ENCODE measurements at places on chromosomes 4 and X. TPM values are rescaled to one million over a fixed set of nuclear protein-coding genes. Genes with fewer than 3 reads are reported as not detected.

DNA sequence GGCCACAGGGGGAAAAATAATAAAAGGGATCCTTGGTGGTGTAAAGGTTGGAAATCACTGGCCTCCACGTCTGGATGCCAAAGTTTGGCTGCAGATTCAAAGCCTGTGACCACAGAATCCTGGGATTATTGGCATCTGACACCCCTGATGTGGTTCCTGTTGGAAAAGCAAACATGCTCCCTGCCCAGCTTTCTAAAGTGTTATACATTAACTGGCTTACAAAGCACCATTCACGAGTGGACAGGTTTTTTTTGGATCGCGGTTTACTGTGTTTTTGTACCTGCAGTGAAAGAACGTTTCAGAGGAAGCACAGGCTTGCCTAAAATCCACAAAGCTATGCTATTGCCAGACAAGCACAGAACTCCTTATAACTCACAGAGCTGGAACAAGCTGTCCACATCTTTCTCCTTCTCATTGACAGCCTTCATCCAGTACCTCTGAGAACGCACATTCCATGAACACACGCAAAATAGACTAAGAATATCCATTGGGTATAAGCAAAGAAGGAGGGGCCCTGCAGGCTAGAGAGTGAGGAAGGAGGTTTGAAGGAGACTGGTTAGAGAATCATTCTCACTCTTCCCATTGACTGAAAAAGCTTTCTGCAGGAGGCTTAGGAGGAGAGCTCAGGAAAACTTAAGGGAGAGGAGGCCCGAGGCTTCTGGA, 14.5 kb upstream of the CAPN6 start:
- DNase-seq, result no peak

- DNase-seq, result peak; percentile 22
These were observed 2.0 kb downstream of the ADGRL3 start for GRCh38 chr4:61201961-61202637.

DNA sequence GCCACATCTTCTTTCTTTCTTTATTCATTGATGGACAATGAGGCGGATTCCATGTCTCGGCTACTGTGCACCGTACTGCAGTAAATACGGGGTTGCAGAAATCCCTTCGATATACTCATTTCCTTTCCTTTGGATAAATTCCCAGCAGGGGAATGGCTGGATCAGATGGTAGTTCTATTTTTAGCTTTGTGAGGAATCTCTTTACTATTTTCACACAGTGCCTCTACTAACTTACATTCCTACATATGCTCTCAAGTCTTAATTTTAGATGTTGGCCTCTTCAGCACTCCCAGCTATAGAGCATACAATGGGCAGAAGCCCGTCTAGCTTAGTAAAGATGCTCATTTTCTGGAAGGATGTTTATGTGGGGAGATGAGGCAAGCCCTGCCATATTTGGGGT, 317.4 kb downstream of the ASMT start:
- DNase-seq, result no peak

DNA sequence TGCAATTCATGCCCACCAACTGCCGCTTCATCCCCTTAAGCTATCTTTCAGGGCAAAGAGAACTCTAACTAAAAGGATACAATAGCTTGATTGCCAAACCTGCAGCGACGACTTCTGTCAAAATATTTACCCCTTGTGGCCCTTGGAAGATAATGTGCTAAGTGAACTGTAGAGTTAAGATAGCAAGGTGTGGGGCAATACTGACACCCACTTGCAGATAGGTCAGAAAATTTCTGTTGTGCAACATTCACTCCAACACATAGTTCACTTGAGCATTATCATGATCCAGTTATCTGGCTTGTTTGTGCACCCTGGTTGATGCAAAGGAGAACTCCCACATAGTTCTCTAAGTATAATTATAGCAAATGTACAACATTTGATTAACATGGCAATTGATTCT, 55.6 kb downstream of the RHOXF2B start:
- no peak for DNase-seq

DNA sequence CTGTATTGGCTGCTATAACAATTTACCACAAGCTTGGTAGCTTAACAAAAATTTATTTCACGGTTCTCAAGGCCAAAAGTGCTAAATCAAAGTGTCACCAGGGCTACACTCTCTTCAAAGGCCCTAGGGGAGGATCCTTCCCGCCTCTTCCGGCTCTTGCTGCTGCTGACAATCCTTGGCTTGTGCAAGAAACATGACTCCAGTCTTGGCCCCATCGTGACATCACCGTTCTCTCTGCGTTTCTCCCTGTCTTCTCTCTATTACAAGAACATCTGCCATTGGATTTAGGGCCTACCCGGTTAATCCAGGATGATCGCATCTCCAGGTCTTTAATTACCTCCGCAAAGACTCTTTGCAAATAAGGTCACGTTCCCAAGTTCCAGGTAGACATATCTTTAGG, 10.4 kb upstream of the CLCN4 start:
- no peak for DNase-seq

- no peak for DNase-seq
These were observed 26.5 kb downstream of the ELF4 start for GRCh38 chrX:130083656-130084382.

DNA sequence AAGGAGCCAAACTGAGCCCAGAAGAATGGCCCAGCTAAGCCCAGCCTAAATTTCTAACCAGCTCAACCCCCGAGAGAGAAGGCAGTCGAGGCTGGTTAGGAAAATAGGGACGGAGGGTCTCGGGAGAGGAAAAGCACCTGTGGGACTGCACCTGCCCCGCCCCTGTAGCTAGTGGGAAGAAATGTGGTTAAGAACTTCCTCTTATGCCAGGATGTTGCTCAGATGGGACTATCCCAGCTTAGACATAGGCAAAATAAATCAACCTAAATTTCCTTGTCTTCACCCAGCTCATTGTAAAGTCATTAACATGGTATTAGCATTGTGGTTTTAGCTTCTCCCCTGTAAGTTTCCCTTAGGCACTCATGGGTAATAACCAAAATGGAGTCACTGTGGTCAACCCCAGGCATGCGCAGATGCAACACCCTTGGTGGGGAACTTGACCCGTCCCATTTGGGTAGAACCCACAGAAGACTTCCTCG, 86.8 kb downstream of the ZNF718 start:
- DNase-seq, result no peak

DNA sequence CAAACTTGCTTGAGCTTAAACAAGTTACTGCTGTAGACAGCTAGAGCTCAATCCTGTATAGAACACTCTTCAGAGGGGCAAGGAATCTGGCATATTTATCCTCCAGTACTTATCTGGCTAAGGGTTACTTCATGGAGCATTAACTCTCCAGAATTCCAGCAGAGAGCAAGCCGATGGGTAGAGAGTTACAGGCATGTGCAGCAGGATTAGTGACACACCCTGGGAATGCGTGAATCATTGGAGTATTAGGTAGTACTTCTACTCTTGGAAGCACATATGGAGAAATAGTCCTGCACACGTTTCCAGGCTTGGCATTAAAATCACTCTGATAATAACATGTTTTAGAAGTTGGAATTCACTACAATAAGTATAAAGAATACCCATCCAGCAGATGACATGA, 35.4 kb downstream of the GRXCR1 start:
- no peak for DNase-seq

DNA sequence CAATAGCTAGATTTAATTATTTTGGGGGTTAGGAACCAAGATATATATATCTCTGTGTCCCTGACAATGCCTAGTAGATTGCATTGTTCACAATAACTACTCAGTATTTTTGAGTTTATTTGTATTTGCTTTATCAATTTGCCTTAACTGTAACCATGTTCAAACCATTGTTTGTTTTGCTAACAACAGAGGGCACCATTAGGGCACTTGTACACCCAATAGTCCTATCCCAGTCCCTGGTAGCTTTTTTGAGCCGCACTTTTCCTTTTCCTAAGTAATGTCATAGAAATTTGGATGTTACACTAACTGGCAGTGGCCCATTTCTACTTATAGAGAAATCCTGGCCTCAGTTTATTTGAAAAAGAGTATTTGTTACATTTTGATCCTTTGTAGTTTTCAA, 575 bp upstream of the KLHL5 start:
- no peak for DNase-seq

The COX7B gene
- 131 TPM for total RNA-seq

The XK gene
- total RNA-seq, result 4.3 TPM

The LRCH2 gene
- 5.4 TPM for total RNA-seq

The PARM1 gene
- total RNA-seq, result 40.1 TPM

The TMEM31 gene
- 10.8 TPM for total RNA-seq

The AFAP1 gene
- 52.4 TPM for total RNA-seq

Measured in testis (tissue), 5 donors.